ENCODE measurements at places on chromosomes 12 and 14. TPM values are rescaled to one million over a fixed set of nuclear protein-coding genes. Genes with fewer than 3 reads are reported as not detected.

Gene TMX1
- 42.4 TPM for total RNA-seq

Gene EGLN3
- 13.1 TPM for total RNA-seq

Gene SPPL3
- 4.4 TPM for total RNA-seq

Gene SDSL
- total RNA-seq, result 6.8 TPM

Gene CRADD
- total RNA-seq, result 10.2 TPM

Gene SERPINA10
- not detected for total RNA-seq

Gene BCL11B
- 0.09 TPM for total RNA-seq

Gene GPX2
- total RNA-seq, result 0.09 TPM

Data from endothelial cell of coronary artery (primary cell).